ENCODE measurements at places on chromosomes 11 and 22.

DNA sequence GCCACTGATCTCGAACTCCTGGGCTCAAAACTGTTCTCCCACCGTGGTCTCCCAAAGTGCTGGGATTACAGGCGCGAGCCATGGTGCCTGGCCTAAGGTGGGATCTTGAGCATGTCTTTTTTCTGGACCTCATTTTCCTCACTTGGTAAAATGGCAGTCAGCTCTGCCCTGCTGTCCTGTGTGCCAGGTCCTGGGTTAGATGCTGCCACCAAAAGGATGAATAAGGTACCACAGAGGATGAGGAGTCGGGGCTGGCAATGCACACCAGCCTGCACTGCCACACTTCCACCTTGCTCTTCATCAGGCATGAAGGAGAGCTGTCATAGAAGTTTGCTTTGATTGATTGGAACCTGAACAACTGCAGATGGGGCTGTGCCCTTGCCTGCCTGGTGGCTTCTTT lies 32.3 kb downstream of the ACO2 start:
- DNase-seq = no peak

DNA sequence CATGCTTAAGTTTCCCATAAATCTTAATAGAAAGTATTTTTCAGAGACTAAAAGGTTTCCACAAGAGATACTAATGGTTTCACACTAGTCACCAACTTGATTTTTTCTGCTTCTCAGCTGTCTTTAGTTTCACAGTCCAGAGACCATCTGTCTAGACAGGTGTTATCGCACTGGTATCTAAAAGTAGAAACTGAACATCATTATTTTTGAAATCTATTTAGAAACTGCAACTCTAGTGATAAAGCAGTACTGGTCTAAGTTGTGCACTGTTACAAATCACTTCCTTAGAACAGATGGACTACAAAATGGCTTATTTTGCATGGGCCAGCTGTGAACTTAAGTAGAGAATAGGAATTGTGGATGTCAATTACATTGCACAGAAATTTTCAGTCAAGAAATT lies 78.0 kb downstream of the CNTN5 start:
- no peak for DNase-seq

DNA sequence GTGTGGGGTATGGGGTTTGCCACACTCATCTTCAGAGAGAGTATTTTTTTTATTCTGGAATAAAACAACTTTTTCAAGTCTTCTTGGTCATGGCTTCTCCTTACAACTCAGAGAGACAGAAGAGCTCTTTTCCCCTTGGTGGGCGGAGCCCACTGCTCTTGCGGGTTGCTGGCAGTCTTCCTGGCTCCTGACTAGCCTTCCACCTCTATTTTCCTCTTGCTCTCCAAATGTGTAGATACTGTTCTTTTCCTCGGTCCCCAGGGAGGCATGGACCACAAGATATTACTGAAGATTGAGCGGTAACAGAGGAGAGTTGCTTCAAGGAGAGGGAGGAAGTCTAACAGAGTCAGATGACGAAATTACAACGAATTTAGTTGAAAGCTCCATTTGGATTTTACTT lies 210.6 kb downstream of the NTM start:
- DNase-seq = no peak

DNA sequence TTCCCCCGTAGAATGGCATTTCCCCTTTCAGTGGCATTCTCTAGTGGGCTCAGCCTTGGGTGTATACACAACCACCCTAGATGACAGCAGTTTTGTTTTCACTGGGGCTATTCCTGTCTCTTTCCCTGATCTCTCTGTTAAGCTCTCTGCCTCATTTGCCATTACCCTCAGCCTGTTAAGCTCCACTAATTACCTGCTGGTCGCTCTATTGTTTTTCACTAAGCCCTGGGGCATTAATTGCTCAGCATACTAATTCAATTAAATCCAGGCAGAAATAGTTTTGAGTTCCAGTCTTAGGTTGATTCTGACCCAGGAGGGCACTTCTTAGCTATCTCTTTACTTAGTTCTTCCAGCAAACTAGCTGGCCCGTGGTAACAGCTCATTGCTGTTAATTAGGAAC lies 80.0 kb downstream of the BRD1 start:
- no peak for DNase-seq

DNA sequence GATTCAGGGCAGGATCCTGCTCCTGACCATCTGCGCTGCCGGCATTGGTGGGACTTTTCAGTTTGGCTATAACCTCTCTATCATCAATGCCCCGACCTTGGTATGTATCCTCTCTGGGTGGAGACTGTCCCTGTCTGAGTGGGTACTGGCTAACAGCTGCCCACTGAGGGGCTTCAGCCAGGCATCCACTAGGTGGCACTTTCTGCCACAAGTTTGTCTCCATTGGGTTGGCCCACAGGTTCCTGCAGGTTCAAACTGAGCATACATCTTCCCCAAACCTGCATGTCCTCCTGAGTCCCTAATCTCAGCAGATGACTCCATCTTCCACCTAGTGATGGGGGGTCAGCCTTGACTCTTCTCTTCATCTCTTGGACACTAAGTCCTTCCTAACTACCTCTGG lies 4.4 kb downstream of the SLC2A11 start:
- DNase-seq = no peak

- DNase-seq = no peak
Observed at GRCh38 chr11:103970701-103971249, 65.7 kb upstream of the DDI1 start.

DNA sequence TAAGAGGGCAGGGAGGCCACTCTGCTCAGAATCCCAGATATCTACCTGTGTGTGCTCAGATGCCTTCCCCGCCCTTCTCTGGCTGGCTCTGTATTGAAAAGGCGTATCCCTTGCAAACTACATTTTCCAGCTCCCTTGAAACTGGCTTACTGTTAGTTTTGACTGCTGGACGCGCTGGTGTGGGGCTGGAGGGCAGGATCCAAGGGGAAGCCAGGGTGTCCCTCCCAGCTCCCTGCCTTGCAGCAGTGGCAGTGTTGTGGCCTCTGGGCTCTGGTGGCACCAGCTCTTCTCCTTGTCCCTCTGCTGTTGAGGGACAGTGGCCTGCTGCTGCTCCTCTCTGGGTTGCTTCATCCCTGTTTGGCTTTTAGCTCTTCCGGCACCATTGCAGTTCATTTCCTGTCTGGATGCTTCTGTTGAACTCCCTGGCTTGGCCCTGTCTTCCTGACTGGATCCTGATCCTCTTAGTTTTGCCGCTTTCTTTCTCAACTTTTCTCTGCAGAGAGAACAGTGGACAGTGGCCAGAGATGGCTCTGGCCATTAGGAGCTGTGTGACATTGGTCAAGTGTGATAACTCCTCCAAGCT lies 107.1 kb upstream of the PARVA start:
- no peak for DNase-seq

- DNase-seq = no peak
Observed at GRCh38 chr11:86097980-86098379, 29.1 kb upstream of the PICALM start.

GRCh38 chr22:22879675-22880155 lies 7.9 kb upstream of the IGLL5 start:
- DNase-seq = no peak

- no peak for DNase-seq
Observed at GRCh38 chr22:50610581-50610980, 10.0 kb downstream of the MAPK8IP2 start.

DNA sequence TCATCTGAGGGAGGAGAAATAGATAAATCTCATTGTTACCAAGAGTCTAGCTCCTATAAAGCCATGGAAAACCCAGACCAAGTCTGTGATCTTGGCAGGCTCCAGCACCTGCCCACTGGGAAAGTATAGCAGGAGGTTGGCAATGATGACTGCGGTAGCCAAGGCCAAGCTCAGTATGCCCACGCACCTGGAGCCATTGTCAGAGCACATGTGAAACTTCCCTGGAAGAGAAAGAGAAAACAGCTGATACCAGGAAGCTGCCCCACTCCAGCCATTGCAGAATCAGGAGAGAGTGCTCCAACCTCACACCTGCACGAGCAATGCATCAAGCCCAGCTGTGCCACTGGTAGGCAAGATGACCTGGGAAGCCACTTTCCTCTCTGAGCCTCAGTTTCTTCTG lies 62.2 kb upstream of the HEPHL1 start:
- DNase-seq = no peak

- no peak for DNase-seq
Observed at GRCh38 chr11:45089251-45089650, 57.2 kb upstream of the PRDM11 start.

DNA sequence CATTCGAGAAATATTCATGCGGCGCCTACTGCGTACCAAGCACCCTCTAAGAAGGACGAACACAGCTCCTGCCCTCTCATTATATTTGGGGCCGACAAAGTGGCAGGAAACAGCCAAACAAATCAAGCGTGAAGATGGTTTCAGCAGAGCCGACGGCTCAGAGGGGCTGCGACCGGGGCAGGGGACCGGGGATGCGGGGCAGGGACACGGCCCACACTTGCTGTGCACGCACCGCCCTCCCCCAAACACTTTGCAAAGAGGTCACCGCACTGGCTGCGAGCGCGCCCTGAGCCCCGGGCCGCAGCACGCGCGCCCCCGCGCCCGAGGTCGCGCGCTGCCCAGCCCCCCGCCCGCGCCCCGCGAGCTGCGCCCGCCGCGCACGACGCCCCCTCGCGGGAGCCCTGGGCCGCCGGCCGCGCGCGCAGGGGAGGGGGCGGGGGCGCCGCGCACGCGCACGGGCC lies 255 bp upstream of the SYNGR1 start:
- DNase-seq = no peak

DNA sequence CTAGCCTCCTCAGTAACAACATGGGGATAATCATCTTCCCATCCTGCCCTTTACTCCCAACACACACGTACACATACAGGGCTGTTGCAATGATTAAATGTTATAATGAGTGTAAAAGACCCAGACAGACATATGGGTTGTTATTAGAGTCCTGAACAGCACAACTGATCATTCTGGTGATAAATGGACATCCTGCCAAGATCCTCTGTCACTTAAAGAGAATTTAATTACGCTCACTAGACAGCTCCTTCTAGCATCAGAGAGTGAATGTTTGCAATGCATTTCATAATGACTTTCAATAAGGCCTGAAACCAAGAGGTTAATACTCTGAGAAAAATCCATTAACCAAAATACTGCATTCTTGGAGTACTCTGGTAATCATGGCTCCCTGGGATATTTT lies 115.8 kb downstream of the KCNC1 start:
- no peak for DNase-seq

DNA sequence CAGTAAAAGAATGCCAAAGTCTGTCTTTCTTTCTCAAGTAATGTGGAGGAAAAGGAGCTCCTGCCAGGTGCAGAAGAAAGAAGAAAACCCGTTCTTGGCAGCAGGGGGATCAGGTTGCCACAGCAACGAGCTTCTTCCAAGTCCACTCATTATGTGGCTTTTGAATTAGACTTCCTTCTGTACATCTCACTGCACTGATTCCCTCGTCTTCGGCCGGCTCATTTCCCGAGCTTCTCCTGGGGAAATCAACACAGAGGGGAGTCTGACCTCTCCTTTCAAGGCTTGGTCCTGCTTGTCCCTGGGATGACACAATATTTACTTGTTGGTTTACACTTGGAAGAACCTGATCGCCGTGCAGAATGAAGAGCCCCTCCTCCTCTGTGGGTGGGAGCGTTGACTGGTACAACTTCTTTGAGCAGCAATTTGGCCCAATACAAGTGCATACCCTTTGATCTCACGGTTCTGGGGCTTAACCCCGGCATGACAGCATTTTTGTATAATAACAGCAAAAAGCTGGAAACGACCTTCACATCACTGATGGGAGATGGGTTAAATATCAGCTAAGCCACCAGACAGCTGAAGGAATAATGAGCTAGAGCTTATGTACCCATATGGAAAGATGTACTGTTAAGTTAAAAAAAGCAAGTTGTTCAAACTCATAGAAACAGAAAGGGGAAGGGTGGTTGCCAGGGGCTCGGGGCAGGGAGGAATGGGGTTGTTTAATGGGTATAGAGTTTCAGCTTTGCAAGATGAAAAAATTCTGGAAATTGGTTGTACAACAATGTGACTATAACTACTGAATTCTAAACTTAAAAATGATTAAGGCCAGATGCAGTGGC lies 35.4 kb downstream of the MCHR1 start:
- DNase-seq = no peak

GRCh38 chr22:39926753-39927152 lies 25.9 kb downstream of the GRAP2 start:
- no peak for DNase-seq

DNA sequence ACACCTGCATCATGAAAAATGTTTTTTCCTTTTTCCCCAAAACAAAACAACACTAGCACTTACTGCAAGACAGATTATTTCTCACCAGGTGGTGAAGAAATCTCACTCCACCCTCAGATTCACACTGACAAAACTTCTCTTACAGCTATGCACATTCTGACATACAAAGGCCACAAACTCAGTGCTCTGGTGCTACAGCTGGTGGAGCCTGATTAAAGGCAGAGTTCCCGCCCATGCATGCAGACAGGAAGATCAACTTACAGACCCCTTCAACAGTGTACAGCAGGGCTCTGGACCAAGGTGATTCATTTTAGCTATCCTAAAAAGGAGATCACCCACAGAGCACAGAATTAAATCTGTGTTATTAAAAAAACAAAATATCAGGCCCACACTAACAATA lies 112.6 kb downstream of the CADM1 start:
- DNase-seq = no peak

DNA sequence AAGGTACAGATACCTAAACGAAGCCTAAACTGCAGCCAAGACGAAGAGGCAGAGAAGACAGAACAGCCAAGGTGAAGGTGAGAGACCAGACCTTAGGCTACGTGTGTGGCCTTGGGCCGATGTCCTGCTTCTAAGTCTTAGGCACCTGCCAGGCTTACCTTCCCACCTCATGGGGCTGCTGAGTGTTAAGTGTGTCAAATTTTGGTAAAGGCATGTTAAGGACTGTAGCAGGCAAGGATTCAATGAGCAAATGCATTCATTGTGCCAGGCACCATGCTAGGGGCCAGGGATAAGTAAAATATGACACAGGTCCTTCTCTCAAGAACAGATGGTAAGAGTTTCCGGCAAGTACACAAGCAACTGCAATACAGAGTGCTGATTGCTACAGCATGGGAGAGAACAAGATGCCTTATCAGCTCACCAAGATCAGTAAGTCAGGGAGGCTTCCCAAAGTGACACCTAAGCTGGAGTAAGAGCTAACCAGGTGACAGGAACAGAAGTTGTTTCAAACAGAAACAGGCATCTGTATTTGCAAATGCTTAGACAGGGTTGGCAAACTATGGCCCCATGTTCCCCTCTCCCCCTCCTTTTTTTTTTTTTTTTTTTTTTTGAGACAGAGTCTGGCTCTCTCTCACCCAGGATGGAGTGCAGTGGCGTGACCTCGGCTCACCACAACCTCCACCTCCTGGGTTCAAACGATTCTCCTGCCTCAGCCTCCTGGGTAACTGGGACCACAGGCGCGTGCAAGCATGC lies 46.7 kb downstream of the CLTCL1 start:
- no peak for DNase-seq

GRCh38 chr11:15836795-15837194 lies 519.6 kb downstream of the SOX6 start:
- no peak for DNase-seq

GRCh38 chr22:30872285-30873041 lies 96.1 kb downstream of the MORC2 start:
- no peak for DNase-seq

DNA sequence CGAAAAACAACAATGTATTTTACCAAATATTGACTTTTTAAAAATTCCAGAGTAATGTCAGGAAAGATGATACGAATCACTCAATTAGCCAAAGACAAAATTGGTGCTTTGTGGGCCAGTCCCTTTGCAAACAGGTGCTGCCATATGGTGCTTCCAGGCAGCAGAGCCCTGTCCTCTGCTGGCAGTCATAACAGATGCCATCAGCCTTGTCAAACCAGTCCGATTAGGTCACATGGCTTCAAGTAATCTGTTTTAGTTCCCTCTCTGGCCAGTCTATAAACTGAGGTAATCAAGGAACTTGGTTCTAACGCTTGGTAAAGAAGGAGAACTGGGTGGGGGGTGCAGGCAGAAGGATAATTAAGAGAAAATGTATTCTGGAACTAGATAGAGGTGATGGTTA lies 49.1 kb upstream of the CAPRIN1 start:
- DNase-seq = no peak
